ENCODE measurements at places on chromosomes 4 and X. TPM values are rescaled to one million over a fixed set of nuclear protein-coding genes. Genes with fewer than 3 reads are reported as not detected.

GRCh38 chr4:89119836-89120235 is 8.5 kb downstream of the TIGD2 start:
- DNase-seq, result no peak

GRCh38 chrX:119235051-119235511 is 1.0 kb upstream of the PGRMC1 start:
- DNase-seq, result no peak

DNA sequence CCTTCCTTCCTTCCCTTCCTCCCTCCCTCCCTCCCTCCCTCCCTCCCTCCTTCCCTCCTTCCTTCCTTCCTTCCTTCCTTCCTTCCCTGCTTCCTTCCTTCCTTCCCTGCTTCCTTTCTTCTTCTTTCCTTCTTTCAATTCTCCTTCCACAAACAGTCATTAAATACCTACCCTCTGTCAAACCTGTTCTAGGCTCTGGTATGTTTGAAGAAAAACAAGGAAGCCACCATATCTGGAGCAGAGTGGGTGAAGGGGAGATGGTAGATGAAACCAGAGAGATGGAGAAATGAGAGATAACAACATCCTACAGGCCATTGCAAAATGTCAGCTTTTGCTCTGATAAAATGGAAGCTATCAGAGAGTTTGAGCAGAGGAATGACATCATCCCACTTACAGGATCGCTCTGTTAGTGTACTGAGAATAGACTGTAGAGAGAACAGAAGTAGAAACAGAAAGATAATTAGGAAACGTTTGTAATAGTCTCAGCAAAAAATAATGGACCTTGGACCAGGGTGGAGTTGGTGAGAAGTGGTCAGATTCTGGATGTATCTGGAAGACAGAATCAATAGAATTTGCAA is 334.0 kb downstream of the STIM2 start:
- no peak for DNase-seq

GRCh38 chr4:142236268-142236667 is 599.9 kb downstream of the IL15 start:
- DNase-seq, result no peak

- DNase-seq, result no peak
Measured at GRCh38 chr4:37956941-37957340, 3.3 kb upstream of the PTTG2 start.

- DNase-seq, result no peak
Measured at GRCh38 chrX:136221851-136222513, 29.2 kb downstream of the MAP7D3 start.

- DNase-seq, result no peak
Measured at GRCh38 chr4:8266088-8266487, 3.5 kb upstream of the HTRA3 start.

- no peak for DNase-seq
Measured at GRCh38 chrX:126820700-126821420, 1.3 kb downstream of the PRR32 start.

DNA sequence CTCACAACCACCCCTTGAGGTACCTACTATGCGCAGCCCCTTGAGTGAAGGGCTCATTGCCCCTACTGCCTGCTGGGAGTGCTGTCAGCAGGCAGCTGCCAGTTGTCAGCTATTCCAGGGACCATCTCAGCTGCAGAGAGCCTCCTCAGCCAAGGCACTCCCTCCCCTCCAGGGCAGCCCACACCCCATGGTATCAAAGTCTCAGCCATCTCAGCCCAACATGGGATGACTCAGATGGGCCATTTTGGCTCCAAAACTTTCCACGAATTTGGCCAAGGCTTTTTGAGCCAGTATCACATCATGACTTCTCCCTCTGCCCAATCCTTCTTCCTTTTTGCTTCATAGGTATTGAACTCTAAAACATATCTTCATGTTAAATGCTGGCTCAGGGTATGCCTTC is 61.4 kb upstream of the MAP3K15 start:
- DNase-seq, result no peak

GRCh38 chr4:106058921-106059320 is 163.7 kb downstream of the NPNT start:
- DNase-seq, result no peak

Gene RTL9
- total RNA-seq, result 0.06 TPM

Gene RCHY1
- total RNA-seq, result 19.1 TPM

Gene STBD1
- 14.8 TPM for total RNA-seq

Gene LDB2
- 18.1 TPM for total RNA-seq

Gene NKX3-2
- total RNA-seq, result 1.2 TPM

Gene TRPC5OS
- not detected for total RNA-seq
